ENCODE measurements at places on chromosomes 5 and 9.

- no peak for DNase-seq
Measured at GRCh38 chr5:79527431-79527830, 13.5 kb upstream of the HOMER1 start.

DNA sequence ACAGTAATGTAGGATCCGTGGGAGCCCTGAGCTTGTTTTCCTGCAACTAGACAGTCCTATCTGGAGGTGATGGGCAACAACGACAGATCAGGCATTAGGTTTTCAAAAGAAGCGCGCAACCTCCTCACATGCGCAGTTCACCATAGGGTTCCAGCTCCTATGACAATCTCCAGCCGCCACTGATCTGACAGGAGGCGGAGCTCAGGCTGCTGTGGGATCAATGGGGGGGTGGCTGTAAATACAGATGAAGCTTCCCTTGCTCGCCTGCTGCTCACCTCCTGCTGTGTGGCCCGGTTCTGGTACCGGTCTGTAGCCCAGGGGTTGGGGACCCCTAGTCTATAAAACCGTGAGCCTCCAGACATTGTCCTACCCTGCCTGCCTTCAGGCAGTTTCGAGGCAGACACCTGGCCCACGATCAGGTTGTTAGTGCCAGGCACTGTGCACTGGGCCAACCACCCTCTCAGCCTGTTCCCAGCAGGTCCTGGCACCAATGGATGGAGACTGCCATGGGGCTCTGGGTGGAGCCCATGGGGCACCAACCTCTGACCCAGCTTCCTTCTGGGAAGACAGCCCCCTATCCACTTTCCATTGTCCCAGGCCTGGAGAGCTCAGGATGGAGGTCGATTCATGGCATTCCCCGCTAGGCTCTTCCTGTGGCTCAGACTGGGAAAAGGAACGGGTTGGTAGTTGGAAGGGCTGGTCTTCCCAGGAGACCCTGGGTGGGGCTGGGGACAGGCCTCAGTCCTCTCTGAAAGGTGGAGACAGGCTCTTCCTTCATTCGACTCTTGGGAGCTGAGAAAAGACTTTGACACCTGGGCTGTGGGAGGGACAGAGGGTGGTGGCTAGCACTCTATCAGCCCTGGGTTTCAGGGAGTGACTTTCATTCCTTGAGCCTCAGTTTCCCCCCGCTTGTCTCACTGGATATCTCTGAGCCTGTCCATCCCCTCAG lies 1.7 kb downstream of the ENDOG start:
- no peak for DNase-seq

- no peak for DNase-seq
Measured at GRCh38 chr9:137491735-137492432, 32.8 kb upstream of the NSMF start.

- no peak for DNase-seq
Measured at GRCh38 chr9:124239249-124240073, 18.3 kb upstream of the NEK6 start.

All from NCI-H2081 treated with DMSO at 0.1 percent for 48 hours (cell line).